ENCODE measurements at places on chromosomes 12 and 14. TPM values are rescaled to one million over a fixed set of nuclear protein-coding genes. Genes with fewer than 3 reads are reported as not detected.

The TRPV4 gene
- 2.6 TPM for total RNA-seq

The RARG gene
- total RNA-seq, result 21.2 TPM

The PIP4P1 gene
- 21.6 TPM for total RNA-seq

The SIRT4 gene
- 1.00 TPM for total RNA-seq

The TAS2R7 gene
- not detected for total RNA-seq

The TAS2R14 gene
- total RNA-seq, result 1.7 TPM

The PPTC7 gene
- 4.5 TPM for total RNA-seq

The PRB3 gene
- total RNA-seq, result not detected

The SIX1 gene
- 2.8 TPM for total RNA-seq

The KRT2 gene
- total RNA-seq, result not detected

The DDN gene
- total RNA-seq, result under 0.01 TPM

The SERPINA4 gene
- total RNA-seq, result not detected

The CLEC4A gene
- 0.28 TPM for total RNA-seq
